ENCODE measurements at places on chromosomes 6 and 20. TPM values are rescaled to one million over a fixed set of nuclear protein-coding genes. Genes with fewer than 3 reads are reported as not detected.

DNA sequence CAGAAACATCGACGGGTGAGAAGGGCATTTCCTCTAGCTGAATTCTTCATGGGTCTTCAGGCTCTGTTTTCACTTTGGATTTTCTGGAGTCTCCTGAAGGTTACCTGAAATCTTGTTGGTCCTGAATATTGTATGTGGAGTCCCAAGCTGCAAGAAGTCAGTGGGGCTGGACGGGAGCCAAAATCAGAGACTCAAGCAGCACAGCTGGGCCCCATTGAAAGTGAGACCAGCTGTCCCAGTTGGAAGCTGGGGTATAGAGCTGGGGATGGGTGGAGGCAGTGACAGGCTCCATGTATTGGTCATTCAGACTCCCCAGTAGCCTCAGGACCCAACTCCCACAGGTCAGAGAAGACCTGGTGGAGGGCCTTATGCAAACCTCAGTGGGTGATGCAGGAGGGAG is 111.3 kb upstream of the MLN start:
- no peak for DNase-seq
- no peaks in the 10 kb centered on the region for H3K36me3 ChIP-seq
- peak overlapping the region; percentile 84 for H3K27ac ChIP-seq
- peaks cover 30% of the 10 kb centered on the region for H3K4me1 ChIP-seq
- H3K4me3 ChIP-seq, result peak overlapping the region; percentile 85

- H3K27me3 ChIP-seq, result peaks cover 28% of the 10 kb centered on the region
- H3K27ac ChIP-seq, result no peak overlapping the region
- H3K36me3 ChIP-seq, result no peaks in the 10 kb centered on the region
- H3K4me1 ChIP-seq, result no peaks in the 10 kb centered on the region
- no peak for DNase-seq
- H3K4me3 ChIP-seq, result no peak overlapping the region
Observed at GRCh38 chr6:19848465-19849029, 11.4 kb downstream of the ID4 start.

- no peaks in the 10 kb centered on the region for H3K36me3 ChIP-seq
- no peak overlapping the region for H3K27ac ChIP-seq
- no peak for DNase-seq
- no peaks in the 10 kb centered on the region for H3K4me1 ChIP-seq
- H3K4me3 ChIP-seq, result no peak overlapping the region
- H3K27me3 ChIP-seq, result no peaks in the 10 kb centered on the region
Observed at GRCh38 chr6:97717086-97717485, 434.1 kb upstream of the MMS22L start.

- no peaks in the 10 kb centered on the region for H3K27me3 ChIP-seq
- peaks cover 3% of the 10 kb centered on the region for H3K36me3 ChIP-seq
- peak overlapping the region; percentile 98 for H3K4me3 ChIP-seq
- H3K27ac ChIP-seq, result peak overlapping the region; percentile 97
- peak; percentile 32 for DNase-seq
Observed at GRCh38 chr20:36574366-36575135, 1.2 kb downstream of the TGIF2 start.

DNA sequence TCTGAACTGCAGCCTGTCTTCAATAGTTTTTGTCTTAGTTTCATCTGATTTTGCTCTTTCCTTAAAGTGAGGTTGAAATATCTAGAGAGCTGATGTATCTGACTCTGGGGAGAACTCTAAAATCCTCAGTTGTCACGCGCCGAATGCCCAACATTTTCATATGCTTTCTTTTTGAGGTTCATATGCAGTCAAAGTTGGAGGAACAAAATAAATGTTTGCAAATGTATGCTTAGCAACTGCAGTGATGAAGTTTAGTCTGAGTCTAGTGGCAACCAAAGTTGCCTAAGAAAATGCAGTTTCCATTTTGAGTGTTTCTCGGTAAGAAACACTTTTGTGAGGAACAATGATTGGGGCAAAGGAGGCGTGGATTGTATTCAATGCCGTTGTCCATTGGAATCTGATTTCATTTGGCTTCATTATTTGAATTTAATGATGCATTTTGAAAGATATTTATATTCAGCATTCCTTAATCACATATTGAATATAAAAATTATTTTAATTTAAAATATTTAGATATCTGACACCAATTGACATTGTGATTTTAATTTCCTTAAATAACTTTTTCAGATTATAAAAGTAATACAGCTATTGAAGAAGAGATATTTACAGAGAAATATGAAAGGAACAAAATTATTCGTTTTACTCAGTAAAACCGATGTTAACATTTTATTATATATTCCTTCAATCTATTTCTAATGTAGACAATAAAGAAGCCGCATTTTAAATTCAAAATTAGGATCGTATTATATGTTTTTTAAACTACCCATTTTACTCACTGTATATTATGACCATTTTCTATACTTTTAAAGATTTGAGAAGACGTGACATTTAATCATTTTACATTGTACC is 122.0 kb downstream of the PLEKHG1 start:
- peaks cover 17% of the 10 kb centered on the region for H3K4me1 ChIP-seq
- no peak overlapping the region for H3K4me3 ChIP-seq
- no peak overlapping the region for H3K27ac ChIP-seq

- H3K27ac ChIP-seq, result peak overlapping the region; percentile 99
- DNase-seq, result no peak
Observed at GRCh38 chr6:85670573-85670972, 27.9 kb upstream of the SYNCRIP start.

GRCh38 chr20:61742097-61742825 is 323.4 kb downstream of the TAF4 start:
- H3K27me3 ChIP-seq, result peaks cover 5% of the 10 kb centered on the region
- no peak overlapping the region for H3K27ac ChIP-seq
- DNase-seq, result no peak
- H3K36me3 ChIP-seq, result no peaks in the 10 kb centered on the region
- H3K4me3 ChIP-seq, result no peak overlapping the region

DNA sequence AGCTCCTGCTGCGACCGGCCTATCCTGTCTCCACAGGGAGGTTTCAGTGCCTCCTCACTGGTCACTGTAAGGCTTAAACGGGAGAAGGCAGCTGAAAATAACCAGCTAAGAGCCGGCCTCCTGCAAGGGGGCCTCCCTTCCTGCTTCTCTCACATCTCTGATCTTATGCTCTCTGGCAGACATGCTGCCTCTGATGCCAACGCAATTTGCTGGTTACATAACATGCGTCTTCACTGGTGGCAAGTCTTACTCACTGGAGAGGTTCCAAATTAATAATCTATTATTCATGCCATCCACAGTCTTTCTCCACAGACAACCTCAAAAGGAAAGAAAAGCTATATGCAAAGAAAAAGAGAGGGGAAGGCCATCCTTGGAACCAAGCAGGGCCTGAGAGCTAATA is 91.8 kb upstream of the LRFN2 start:
- DNase-seq, result no peak
- H3K4me3 ChIP-seq, result no peak overlapping the region
- peaks cover 4% of the 10 kb centered on the region for H3K36me3 ChIP-seq
- no peak overlapping the region for H3K27ac ChIP-seq
- H3K27me3 ChIP-seq, result peaks cover 37% of the 10 kb centered on the region
- H3K4me1 ChIP-seq, result no peaks in the 10 kb centered on the region

GRCh38 chr6:113031591-113032238 is 684.6 kb downstream of the RFPL4B start:
- no peaks in the 10 kb centered on the region for H3K4me1 ChIP-seq
- H3K27ac ChIP-seq, result no peak overlapping the region
- no peaks in the 10 kb centered on the region for H3K27me3 ChIP-seq

DNA sequence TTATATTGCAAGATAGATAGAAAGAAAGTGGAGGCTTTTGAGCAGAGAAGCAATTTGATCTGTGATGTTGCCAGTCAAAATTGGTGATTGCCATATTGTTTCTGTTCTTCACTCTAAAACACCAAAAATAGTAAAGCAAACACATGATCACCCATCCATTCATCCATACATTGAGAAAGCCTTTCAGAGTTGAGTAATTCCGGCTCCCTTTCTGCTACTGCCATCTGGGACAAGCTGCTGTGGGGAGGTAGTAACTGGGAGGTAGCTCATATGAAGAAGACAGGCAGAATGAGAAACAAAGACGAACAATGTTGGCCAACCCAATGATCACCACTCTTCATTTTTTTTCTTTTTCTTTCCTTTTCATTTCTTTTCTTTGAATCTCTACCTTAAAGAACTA is 51.1 kb upstream of the HBS1L start:
- no peak overlapping the region for H3K27ac ChIP-seq
- no peak for DNase-seq
- peaks cover 12% of the 10 kb centered on the region for H3K4me1 ChIP-seq
- H3K36me3 ChIP-seq, result peaks cover 3% of the 10 kb centered on the region
- no peak overlapping the region for H3K4me3 ChIP-seq
- no peaks in the 10 kb centered on the region for H3K27me3 ChIP-seq

DNA sequence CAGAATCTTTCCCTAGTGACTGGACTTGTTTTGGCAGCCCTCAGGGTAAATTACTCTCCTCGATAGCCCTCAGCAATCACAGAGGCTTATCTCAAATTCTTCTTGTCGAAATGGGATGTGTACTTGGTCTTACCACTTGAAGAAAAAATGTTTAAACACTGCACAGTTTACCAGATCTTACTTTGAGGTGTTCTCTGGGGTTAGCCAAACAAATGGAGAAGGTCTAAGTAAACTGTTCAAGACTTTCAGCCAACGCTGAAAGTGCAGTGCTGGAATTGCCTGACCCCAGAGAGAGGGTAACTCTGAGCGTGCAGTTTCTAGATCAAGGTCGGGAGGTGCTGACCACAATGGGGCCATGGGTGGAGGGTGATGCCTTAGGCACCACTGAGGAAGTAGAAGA is 39.2 kb downstream of the MYLIP start:
- H3K27ac ChIP-seq, result no peak overlapping the region
- H3K4me1 ChIP-seq, result peaks cover 16% of the 10 kb centered on the region
- no peak overlapping the region for H3K4me3 ChIP-seq
- H3K27me3 ChIP-seq, result peaks cover 17% of the 10 kb centered on the region
- H3K36me3 ChIP-seq, result no peaks in the 10 kb centered on the region

DNA sequence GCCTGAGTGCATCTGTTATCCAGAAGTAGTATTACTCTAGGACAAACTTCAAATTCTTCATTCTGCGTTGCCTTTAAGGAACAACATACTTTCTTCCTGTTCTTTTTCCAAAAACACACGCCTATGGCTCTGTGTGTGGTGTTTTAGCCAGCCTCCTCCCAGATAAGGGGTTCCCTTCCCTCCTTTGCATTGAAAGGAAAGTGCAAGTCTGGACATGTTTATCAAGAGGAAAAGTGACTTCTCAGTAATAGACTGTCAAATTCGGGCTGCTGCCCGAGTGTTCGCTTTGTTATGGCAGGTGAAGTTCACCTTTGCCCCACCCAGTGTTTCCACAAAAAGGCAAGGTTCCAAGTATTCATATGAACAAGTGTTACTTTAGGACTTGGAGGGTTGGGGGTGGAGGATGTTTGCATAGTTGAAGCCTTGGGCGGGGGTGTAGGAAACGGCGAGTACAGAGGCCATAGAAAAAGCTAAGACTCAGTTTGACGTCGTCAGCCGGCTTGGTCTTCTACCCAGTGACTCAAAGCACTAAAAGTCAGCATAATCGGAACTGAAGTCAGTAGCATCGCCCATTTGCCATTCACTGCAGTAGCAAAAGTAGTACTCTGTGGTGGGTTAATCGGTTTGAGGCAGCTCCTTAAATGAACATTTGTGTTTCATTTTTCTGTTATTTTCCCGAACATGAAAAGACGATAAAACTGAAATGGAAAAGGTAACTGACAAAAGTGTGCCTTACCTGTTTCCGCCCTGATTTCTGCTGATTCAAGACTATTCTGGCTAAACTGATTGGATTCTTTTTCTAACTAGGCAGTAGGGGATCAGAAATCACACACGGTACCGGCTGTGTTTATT is 12.5 kb downstream of the PRDM1 start:
- peak overlapping the region; percentile 99 for H3K4me3 ChIP-seq
- peak; percentile 37 for DNase-seq
- H3K27ac ChIP-seq, result peak overlapping the region; percentile 98
- peaks cover 18% of the 10 kb centered on the region for H3K36me3 ChIP-seq
- peaks cover 57% of the 10 kb centered on the region for H3K4me1 ChIP-seq

DNA sequence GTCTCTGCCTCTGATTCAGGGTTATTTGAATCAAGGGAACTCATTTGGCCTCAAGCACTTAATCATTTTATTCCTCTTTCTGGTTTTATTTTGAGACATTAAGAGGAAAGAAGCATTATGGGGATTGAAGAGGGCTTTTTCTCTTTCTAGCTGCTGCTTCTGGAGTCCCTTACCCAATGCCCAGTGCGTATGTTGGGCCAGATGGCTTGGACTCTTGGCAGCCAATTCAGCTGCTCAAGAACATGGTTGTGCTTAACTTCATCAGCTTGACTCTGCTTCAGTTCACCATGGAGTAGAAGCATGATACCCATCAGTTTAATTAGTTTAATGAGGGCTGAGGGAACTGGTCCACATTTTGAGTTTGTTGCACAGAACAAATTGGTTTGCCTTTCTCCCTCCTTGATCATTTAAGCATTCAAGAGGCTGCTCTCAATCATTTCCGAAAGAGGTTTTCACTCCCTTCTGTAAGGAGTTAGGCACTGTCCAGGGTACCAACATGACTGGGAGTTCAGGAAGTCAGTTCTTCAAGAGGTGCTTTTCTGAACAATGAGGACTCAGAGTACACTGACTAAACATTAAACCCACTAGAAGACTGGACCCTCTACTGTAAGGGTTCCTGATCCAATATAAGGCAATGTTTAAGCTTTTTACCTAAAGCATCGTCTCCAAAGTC is 14.6 kb downstream of the PDYN start:
- peaks cover 61% of the 10 kb centered on the region for H3K27me3 ChIP-seq
- no peak overlapping the region for H3K27ac ChIP-seq
- no peaks in the 10 kb centered on the region for H3K4me1 ChIP-seq

GRCh38 chr20:50153153-50153499 is 397 bp downstream of the PEDS1 start:
- H3K27me3 ChIP-seq, result no peaks in the 10 kb centered on the region
- no peaks in the 10 kb centered on the region for H3K36me3 ChIP-seq
- DNase-seq, result no peak
- peaks cover 46% of the 10 kb centered on the region for H3K4me1 ChIP-seq
- H3K4me3 ChIP-seq, result peak overlapping the region; percentile 95

- no peak for DNase-seq
- peak overlapping the region; percentile 92 for H3K27ac ChIP-seq
Observed at GRCh38 chr20:3471397-3472021, 691 bp downstream of the ATRN start.

Gene SYCP2L
- total RNA-seq, result not detected

Gene GPX5
- total RNA-seq, result not detected

Gene CGA
- total RNA-seq, result not detected

Gene TBCC
- total RNA-seq, result 71.5 TPM

Gene RBM24
- total RNA-seq, result 0.86 TPM

Gene BPIFB1
- total RNA-seq, result not detected

Gene ZNF311
- total RNA-seq, result 0.40 TPM

Gene ROMO1
- total RNA-seq, result 37.6 TPM

Measured in T-helper 17 cell (primary cell).